ENCODE measurements at places on chromosomes 7 and 10.

DNA sequence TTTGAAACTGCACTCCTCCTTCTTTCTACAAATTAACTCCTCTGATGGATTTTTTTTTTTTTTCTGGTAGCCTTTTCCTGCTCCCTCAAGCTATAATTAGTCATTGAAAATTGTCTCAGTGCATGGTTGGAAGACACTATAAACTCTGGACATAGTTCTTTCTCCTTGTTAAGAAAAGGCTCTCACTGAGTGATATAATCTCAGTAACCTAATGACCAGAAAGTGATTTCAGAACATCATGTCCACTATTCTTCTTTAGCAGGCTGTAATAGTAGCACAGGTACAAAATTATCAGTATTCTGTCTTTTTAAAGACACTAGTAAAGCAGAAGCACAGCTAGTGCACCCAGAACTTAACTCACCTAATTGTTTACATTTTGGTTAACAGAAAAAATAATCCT, 752.6 kb upstream of the PHF14 start:
- no peak for DNase-seq

- DNase-seq = peak; percentile 88
Observed at GRCh38 chr7:158818325-158819213, 10.7 kb downstream of the ESYT2 start.

DNA sequence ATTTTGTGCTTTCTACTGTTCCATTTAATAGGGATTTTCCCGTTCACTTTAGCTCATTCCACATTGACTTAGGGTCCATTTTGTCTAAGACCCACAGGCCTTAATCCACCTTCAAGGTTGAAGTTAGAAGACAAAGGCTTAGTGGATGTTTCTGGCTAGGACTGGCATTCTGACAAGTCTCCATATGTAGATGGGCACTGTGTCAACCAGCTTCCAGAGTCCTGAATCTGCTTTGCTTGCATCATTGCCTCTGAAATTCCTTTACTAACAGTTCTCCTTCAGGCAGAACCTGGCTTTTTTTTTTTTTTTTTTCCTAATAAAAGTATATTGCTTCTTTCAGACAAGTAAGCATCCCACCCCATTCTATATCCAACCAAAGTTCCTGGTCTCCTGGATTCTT, 69.6 kb upstream of the PDCD4 start:
- no peak for DNase-seq

DNA sequence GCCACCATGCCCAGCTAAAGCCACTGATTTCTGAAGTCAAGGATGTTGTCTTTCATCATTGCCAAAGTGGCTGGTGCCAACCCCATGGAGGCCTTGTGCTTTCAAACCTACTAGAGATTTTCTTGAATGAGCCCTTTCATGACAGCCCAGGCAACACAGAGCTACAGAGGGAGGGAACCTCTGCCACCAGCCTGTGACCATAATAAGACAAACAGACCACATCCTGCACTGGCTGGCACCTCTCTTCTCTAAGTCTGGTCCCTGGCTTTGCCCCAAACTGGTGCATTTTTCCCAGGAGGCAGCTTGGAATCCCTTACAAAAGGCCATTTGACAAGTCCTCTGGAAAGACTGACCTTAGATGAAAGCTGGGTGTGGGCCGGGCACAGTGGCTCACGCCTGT, 348.8 kb downstream of the GALNT17 start:
- DNase-seq = no peak

- DNase-seq = peak; percentile 4
Observed at GRCh38 chr7:20651960-20652544, 36.6 kb downstream of the ABCB5 start.

GRCh38 chr7:130490888-130491804, 739 bp upstream of the MEST start:
- DNase-seq = no peak

DNA sequence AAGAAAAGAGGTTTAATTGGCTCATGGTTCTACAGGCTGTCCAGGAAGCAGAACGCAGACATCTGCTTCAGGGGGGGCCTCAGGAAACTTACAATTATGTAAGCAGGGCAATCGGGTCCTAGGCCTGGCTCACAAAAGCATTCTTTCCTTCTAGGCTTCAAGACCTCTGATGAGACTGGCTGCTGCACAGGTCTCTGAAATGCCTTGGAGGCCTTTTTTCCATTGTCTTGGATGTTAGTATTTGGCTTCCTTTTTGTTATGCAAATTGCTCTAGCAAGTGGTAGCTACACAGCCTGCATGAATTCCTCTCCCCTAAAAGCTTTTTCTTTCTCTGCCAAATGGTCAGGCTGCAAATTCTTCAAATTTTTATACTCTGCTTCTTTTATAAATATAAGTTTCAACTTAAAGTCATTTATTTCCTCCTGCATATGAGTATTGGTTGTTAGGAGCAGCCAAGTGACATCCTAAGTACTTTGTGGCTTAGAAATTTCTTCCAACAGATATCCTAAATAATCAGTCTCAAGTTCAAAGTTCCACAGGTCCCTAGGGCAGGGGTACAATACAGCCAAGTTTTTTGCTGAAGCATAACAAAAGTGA, 83.1 kb upstream of the SEMA3A start:
- DNase-seq = no peak

DNA sequence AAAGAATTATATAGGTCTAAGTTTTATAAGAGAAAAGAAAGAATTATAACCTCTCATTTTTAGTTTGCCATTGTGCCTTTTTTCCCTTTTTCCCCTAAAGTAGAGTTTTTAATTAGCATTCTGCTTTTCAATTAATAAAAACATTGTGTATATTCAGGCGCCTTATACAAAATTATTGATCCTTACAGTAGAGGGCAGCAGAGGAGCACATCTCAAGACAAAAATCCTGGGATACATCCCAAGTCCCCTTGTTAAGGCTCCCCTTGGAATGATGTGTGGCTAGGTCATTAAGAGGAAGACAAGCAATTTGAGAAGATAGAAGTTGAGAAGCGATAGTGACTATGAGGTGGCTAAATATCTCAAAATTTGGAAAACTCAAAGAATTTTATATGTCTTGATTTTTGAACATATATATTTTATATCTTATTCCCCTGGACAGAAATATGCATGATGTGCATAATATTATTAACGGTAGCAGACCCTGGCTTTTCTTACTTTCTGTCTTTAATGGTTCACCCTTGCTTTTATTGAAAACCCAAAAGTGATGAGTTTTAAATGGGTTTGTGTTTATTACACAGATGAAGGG, 19.1 kb upstream of the TPK1 start:
- no peak for DNase-seq

GRCh38 chr10:28951484-28951883, 274.2 kb downstream of the BAMBI start:
- DNase-seq = no peak

DNA sequence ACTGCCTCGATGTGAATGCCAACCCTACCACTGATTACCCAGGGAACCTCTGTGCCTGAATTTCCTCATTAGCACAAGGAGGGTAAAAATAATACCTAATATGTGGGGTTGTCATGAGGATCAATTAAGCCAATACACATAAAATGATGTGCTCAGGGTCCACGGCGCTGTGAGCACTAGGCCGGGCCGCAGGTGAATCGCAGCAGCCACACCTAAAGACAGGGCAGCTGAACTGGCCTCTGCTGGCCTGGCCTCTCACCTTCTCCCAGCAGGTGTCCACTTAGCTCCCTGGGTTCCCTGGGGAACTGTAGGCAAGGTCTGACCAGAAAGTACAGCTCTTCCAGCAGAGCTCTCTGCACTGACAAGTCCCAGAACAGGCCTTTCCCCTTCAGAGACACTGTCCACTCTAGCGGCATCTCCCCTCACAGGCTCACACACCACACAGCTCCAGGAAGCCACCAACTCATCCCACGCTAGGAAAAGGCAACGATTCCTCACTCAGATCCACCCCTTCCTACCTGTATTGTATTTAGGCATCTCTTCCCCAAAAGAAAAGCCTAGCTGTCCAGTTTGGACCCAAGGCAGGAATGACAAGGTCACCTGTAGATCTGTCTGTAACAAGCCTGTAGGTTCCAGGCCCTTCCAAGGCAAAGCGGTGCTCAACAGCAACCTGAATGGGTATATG, 273.1 kb downstream of the USP6NL start:
- no peak for DNase-seq

GRCh38 chr7:30846378-30846777, 65.3 kb upstream of the AQP1 start:
- DNase-seq = no peak

- no peak for DNase-seq
Observed at GRCh38 chr7:42687211-42688055, 224.4 kb downstream of the C7orf25 start.

DNA sequence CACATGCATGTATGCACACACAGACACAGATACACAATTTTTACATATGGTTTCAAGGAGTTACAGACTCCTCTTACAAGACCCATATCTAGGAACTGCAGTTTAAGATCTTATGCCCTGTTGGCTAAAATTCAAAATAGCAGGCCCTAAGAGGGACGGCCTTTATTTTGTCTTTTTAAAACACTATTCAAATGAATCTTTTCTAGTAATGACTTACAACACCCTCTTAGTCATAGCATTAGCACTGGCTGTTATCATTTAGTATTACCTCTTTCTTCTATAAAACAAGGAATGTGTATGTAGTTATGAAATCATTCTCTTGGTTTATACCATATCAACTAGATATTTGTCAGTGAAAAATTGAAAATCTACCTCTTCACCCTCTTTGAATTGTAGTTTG, 15.3 kb downstream of the PAPSS2 start:
- no peak for DNase-seq

DNA sequence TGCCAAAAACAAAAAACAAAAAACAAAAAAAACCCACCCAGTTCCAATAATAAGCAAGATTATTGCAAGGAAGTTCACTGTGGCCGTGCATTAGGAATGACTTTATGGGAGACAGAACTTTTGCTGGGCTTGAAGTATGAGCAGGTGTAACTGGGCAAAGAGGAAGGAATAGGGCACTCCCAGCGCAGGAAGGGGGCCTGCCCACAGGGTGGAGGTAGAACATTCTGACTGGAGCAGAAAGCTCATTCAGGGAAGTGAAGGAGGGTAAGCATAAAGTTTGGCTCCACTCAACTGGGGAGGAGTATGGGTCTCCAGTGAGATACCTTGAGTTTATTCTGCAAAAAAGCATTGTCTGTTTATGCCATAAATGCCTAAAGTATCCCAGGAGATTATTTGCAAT, 42.1 kb upstream of the WIPF3 start:
- no peak for DNase-seq

- DNase-seq = no peak
Observed at GRCh38 chr10:72158176-72158575, 57.6 kb upstream of the ANAPC16 start.

DNA sequence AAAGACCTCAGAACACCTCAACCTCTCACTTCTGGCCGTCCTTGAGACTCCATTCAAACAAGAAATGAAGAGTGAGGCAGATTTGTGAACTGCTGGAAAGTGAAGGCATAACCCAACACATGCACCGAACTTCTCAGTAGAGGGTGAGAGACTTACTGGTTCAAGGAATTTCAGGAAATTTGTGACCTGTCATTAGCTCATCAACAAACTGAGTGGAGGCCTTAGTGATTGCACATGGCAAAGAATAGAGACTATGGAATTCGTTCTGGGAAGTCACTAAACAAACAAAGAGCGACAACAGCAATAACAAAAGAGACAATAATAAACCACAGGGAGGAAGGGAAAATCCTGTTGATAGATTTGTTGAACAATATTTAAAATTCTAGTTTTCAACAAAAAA, 125.0 kb upstream of the AKR1E2 start:
- no peak for DNase-seq

DNA sequence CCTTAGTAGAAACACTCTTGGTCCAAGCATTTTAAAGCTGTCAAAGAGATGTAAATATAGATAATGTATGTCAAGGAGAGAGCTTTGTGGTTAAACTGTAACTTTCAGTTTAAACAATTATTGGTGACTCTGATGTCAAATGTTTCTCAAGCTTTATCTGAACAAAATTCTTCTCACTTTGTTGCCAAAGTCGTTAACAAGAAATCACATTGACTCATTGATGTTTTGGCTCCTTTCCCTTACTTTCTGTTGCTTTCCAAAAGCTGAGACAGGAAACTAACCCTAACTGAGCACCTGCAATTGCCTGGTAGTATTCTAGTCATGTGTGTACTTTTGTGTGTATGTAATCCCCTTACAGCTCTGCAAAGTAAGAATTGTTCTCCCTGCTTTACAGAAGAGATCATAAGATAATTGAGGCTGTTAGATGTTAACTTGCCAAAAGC, 108.5 kb downstream of the CFTR start:
- no peak for DNase-seq

- no peak for DNase-seq
Observed at GRCh38 chr10:35447693-35448407, 111.5 kb downstream of the CCNY start.

DNA sequence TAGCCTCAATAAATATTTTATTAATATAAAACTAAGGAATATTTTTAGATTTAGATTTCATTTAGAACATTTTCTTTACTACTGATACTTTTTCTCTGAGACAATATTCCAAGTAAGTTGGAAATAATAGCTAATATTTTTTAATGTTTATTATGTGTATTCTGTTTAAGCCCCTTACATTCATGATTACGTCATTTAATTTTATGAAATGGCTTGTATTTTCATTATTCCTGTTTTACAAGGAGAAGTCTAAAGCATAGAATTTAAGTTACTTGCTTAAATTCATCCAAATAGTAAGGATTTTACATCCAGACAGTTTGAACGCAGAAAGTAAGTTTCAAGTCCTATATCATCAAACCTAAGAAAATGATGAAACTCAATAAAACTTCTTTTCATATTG, 6.1 kb downstream of the DGKB start:
- DNase-seq = no peak

DNA sequence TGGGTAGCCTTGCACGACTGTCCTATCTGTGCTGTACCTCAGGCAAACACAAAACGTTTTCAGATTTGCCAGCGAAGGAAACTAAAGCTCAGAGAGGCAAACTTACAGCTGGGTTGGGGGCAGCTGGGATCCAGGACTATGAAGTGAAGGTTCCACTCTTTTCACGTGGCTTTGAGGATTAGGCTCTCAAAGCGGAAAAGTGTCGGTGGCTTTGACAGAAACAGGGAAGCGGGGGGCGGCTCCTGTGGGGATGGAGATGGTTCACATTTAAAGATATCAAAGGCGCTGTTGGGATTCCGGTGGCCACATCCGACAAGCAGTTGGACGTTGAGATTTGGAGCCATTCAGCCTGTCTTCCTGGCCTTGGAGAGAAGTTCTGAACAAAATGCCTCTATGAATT, 958.3 kb upstream of the ZNF722 start:
- no peak for DNase-seq

- DNase-seq = no peak
Observed at GRCh38 chr7:37759526-37759925, 76.0 kb downstream of the GPR141 start.

- DNase-seq = no peak
Observed at GRCh38 chr7:98719396-98719795, 102.3 kb downstream of the NPTX2 start.

DNA sequence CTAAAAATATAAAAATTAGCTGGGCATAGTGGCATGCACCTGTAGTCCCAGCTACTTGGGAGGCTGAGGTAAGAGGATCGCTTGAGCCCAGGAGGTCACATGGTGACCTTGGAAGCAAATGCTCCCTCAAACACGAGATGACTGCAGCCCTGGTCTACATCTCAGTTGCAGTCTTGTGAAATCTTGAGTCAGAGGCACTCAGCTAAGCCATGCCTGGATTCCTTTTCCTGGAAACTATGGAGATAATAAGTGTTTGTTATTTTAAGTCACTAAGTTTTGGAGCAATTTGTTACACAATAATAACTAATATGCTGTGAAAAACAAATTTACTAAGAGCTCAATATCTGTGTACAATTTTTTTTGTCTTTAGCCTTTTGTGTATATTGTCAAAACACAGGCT, 284.3 kb upstream of the KAT6B start:
- DNase-seq = no peak

- DNase-seq = no peak
Observed at GRCh38 chr10:100325158-100325557, 4.9 kb downstream of the PKD2L1 start.
